NCI-H345 (cell line): ENCODE measurements at places on chromosomes 4 and X.

DNA sequence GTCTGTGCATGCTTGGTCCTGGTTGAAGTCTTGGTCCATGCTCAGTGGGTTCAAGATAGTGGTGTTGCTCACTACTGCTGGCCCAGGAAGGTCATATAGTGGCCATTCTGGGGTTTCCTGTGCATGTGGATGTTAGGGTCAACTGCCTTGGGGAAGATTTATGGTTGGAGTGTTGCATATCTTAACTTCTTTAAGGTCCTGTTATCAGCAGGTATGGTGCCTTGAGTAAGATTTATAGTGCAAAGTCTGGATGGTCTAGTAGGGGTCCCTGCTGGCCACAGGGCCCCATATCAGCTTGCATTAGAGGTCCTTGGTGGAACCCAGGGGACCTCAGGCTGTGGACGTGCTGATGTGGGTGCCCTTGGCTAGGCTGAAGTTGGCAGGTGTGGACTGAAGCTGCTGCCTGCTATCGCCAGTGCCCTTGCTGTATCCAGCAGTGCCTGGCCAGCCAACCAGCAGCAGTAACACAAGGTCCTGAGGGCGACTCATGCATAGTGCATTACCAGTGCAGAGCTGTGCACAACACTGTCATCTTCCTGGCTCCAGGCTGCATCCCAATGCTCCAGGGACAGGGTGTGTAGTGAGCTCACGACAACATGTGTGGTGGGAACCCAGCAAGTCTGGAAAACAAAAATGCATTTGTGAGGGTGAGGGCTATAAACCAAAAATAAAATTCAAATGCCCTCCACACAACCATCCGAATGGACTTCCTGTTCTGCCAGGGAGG, 61.0 kb downstream of the BEX3 start:
- DNase-seq: no peak

GRCh38 chrX:121655276-121655675, 607.9 kb downstream of the GLUD2 start:
- DNase-seq: no peak

- DNase-seq: no peak
These were observed 7.5 kb downstream of the CLDN2 start for GRCh38 chrX:106927700-106928099.

DNA sequence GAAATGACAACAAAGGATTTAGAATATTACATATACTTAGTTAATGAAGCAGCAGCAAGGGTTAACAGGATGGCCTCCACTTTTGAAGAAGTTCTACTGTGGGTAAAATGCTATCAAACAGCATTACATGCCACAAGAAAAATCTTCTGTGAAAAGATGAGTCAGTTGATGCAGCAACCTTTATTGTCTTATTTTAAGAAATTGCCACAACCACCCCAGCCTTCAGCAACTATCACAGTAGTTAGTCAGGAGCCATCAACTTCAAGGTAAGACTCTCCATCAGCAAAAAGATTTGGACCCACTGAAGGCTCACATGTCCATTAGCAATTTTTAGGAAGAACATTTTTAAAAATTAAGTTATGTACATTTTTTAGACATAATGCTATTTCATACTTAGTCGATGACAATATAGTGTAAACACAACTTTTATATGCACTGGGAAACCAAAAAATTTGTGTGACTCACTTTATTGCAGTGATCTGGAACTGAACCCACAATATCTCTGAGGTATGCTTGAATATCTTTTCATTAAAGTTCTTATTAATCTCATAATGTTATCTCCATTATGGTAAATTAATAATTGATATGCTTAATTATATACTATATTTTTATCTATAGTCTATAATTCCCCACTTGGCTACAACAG, 81.2 kb downstream of the SPCS3 start:
- no peak for DNase-seq

- DNase-seq: peak; percentile 12
These were observed 42.7 kb upstream of the RASSF6 start for GRCh38 chr4:73662709-73663546.

GRCh38 chr4:38774181-38774955, 8.4 kb downstream of the TLR10 start:
- no peak for DNase-seq

- no peak for DNase-seq
These were observed 29.9 kb downstream of the ELF2 start for GRCh38 chr4:139146926-139147629.

DNA sequence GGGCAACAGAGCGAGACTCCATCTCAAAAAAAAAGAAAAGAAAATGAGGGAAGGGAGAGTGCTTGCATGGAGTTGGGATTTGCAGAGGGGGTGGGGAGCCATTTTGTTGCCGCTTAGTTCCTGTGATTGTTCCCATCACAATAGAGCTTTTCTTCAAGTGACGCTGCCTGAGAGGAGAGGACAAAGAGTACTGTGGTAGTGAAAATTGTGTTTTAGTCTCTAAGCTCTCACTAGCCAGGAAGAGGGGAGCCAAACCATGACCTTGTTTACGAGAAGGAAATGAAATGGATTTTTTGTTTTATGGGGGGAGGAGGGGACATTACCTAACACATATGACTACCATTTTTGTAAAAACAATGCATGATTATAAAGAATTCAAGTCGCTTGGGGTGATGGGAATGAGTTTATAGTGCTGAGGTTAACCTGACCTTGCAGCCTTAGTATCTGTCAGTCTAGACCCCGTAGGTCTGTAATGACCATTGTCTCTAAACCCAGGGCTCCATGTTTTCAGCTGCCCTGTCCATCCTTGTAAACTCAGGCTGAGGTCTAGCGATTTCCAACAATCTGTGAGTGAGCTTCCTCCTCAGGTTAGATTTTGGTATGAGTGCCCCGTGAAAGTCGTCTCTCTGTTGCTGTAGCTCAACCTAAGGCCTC, 18.8 kb downstream of the SRD5A3 start:
- no peak for DNase-seq

DNA sequence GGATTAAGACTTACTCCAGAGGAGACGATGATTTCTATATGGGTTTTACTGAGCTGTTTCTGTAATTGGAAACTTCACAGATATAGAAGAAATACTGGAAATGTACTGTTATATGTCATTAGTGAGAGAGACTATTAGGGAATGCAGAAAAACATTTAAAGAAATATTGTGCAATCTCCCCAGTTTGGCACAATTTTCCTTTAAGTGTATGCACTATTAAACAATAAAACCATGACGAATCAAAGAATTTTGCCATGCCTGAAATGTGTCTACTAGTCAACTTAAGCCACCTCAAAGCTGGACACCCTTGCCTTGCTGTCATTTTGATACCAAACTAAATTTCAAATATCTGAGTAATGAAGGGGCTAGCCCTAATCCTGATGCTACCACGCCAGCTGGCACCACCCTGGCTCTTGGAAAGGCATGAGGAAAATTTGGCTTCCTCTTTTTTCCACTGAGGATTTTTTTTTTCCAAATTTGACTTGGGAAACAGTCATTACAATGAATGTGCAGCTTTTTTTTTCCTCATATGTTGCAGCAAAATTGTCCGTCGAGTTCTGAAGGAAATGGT, 36.1 kb downstream of the MTTP start:
- no peak for DNase-seq

DNA sequence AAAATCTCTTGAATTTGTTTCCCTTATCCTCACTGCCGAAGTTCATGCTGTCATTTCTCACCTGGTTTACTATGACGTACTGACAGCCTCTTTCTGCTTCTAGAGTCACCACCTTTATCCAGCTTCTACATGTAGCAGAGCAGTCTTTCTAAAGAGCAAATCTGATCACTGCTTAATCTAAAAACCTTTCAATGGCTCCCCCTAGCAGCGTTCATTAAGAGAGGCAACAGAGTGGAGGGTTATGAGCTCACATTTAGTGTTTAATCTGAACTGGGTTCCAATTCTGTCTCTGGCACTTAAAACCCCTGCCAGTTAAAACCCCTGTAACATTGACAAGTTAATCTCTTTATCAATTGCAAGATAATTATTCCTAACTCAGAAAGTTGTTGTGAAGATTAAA, 4.4 kb downstream of the RBPJ start:
- no peak for DNase-seq

DNA sequence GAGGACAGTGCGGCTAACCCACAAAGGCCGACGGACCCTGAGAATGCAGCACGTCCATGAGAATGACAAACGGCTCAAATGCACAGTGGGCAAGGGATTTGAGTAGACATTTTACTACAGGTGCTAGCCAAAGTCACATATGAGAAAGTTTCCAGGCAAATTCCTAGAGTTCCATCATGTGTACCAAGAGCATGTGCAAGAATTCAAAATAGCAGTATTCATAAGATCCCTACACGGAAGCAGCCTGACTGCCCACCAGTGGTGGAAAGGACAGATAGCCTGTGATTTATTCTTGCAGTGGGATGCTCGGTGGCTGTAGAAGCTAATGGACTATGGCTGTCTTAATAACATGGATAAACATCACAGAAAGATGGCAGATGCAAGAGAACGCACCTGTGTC, 68.0 kb downstream of the RGS12 start:
- DNase-seq: no peak

DNA sequence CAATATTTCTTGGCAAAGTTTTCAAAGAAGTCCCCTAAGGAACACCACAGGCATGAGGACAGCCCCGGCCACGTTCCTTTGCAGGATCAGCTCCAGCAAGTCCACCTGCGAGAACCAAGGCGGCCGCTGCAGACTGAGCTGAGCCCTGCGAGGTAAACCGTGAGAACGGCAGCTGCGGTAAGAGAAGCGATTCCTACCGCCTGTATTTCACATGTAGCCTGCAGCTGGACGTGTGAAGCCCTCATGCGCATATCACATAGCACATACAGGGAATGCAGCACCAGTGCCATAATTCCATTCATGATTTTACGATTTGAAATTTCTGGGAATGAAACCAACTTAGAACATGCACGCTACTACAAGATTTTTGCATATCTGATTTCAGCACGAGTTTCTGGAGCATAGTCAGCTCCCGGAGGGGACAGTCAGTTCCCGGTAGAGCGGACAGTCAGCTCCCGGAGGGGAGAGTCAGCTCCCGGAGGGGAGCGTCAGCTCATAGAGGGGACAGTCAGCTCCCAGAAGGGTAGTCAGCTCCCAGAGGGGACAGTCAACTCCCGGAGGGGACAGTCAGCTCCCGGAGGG, 41.7 kb downstream of the FGFRL1 start:
- peak; percentile 3 for DNase-seq

DNA sequence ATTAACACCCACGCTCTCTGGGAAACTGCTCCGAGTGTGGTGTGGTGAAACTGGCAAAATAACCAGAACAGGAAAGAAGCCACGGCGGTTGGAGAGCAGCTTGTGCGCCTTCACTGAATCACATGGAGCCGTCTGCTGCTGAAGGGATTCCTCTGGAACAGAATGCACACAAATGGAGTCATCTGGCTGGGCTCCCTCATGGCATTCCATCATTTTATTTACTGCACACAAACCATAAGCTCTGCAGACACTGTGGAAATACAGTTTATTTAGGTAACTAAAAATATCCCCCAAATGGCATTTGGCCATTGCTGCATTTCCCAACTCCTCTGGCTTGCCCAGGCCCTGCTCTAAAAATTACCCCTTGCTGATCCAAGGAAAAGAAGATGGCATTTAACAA, 187.0 kb upstream of the S100G start:
- no peak for DNase-seq
